Astrocyte (in vitro differentiated cells and primary cell): ENCODE measurements at places on chromosomes 5 and 9.
A peak's percentile ranks its signal among the peaks of the same experiment; 100 is the strongest.

DNA sequence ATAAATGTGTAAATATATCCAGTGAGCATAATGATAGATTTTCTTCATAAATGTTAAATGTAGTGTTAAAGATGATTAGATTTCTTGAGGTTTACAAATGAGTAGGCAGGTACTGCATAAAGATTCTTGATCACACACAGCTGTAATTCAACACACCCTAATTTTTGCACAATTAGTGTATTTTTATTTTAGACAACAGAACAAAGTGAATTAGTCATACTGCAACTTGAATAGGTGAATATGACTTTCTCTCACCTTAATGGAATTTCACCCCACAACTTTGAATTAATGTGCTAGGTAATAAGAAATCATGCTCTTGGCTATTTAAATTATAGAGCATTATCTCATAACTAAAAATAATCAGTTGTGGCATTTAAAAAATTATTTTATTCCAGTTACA is 795.7 kb upstream of the ACO1 start:
- DNase-seq, result no peak

GRCh38 chr9:27785714-27786100 is 212.4 kb upstream of the C9orf72 start:
- DNase-seq, result peak; percentile 25

DNA sequence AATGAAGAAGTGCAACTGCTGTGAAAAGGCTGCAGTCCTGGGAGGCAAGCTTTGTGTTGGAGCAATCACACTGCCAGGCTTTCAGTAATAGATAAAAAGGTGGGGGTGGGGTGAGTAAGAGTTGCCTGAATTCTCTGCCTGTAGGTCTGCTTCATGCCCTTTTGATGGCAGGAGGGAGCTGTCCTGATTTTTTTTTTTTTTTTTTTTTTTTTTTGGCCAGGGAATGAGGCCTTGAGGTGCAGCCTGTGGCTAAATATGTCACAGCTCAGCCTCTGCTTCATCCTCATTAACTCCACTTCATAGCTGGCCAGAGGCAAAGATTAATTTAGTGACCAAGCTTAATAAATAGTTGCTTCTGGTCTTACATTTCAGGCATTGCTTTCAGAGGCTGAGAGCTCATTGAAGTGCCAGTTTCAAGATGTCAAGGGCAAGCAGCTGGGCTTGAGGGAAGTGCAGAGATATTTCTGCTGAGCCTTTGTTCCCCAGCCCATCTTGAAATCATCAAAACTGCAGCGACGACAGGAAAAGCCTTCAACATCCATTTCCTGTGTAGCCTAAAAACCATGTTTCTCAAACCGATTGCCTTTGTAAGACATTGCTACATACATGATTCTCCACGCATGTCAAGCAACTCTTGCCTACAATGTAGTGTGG is 134.7 kb downstream of the MACIR start:
- DNase-seq, result peak; percentile 15

DNA sequence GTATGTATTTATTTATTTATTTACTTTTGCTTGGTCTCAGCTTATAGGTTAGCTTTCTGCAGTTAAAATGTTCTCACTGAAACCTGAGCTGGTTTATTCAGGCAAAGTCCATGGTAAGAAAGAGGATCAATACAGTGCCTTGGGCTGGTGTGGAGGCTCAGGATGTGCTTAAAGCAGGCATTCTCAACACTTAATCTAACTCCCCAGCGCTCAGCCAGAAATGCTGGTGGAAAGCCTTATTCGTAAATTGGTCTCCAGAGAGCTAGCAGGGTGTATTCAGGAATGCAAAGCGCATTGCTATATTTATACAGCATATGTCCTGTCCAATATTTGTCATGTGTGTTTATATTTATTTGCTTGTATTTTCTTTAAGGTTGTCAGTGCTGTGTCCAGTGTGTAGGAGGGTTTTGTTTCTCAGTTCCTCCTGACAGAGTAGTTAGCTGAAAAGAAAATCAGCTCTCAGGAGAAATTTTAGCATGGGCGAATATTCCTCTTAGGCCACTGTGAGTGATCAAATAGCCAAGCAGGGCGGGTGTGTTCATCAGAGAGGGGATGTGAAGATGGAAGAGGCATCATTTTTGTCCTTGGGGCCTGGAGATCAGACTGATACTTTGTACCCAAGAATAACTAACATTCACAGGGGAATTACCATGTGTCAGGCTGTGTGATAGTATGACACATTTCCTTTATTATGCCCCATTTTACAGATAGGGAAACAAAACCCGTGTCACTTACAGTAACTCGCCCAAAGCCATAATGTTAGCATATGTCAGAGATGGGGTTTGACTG is 65.8 kb downstream of the DOCK2 start:
- no peak for DNase-seq

GRCh38 chr9:81096625-81097024 is 592.7 kb downstream of the TLE1 start:
- DNase-seq, result no peak

GRCh38 chr5:540906-541538 is 16.8 kb upstream of the SLC9A3 start:
- DNase-seq, result no peak

DNA sequence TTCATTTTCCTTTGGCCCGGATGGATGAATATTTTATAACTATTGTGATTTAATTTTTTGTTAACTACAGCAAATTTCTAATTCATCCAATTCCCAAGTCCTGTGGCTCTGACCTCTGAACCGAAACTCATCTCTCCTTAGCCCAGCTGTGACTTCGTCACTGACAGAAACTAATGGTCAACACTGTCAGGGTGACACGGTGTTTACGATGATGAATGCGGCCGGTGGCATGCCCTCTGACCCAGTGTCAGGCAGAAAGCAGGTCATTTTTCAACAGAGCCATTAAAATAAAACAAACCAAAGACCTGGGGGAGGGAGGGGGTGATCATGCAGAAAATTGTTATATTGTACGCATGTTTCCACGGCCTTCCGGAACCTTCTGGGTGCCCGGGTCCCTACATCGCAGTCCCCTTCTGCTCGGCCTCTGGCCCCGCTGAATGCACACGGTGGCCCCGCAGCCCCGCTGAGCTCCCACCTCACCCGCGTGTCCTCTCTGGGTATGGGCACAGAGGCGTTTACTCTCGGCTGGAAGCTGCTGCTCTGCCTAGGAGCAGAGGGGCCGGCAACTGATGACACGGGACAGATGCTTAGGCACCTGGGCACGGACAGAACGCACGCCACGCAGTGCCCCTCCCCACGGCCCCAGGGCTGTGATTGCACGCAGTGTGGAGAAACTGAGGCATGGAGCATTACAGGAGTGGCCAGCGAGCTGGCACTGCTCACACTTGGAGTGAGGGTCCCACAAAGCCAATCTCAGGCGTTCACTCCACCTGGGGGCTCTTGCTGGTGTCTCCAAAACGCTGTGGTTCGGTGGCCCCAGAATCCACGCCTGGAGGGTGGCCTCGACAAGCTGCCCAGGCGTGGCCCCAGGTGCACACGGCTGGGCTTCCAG is 8.1 kb downstream of the CCDC187 start:
- DNase-seq, result no peak
